CD4-positive, alpha-beta T cell treated with Interferon alpha-2 for 1 hour (primary cell): ENCODE measurements at places on chromosomes 7 and 10.

- no peak for DNase-seq
Observed at GRCh38 chr10:3761904-3762303, 23.1 kb downstream of the KLF6 start.

- DNase-seq: no peak
Observed at GRCh38 chr7:138235207-138235606, 158.9 kb downstream of the AKR1D1 start.

GRCh38 chr7:47720141-47720906 lies 138.4 kb upstream of the TNS3 start:
- DNase-seq: no peak

GRCh38 chr7:139909379-139910050 lies 80.5 kb downstream of the TBXAS1 start:
- DNase-seq: no peak

DNA sequence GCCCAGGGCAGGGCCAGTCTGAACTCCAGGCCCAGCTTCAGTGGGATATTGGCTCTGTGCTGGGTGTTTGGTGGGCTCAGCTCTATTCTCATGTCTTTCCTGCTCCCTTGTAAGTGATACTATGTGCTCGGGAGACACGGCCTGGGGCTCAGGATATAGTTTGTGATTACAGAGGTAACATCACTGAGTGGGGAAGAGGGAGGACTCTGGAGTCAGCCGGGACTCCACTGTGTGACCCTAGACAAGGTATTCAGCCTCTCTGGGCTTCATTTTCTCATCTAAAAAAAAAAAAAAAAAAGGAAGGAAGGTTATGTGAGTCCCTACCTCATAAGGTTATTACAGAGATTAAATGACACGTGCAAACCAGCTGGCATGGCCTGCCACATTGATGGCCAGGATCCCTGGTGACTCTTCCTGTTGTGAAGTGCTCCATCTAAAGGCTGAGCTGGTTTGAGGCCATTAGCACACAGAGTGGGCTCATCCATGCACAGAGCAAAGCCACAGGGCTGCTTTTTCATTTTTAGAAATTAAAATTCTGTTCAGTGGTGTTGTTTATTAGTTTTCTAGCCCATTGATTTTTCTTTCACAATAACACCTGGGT lies 15.7 kb downstream of the SLC13A4 start:
- no peak for DNase-seq

DNA sequence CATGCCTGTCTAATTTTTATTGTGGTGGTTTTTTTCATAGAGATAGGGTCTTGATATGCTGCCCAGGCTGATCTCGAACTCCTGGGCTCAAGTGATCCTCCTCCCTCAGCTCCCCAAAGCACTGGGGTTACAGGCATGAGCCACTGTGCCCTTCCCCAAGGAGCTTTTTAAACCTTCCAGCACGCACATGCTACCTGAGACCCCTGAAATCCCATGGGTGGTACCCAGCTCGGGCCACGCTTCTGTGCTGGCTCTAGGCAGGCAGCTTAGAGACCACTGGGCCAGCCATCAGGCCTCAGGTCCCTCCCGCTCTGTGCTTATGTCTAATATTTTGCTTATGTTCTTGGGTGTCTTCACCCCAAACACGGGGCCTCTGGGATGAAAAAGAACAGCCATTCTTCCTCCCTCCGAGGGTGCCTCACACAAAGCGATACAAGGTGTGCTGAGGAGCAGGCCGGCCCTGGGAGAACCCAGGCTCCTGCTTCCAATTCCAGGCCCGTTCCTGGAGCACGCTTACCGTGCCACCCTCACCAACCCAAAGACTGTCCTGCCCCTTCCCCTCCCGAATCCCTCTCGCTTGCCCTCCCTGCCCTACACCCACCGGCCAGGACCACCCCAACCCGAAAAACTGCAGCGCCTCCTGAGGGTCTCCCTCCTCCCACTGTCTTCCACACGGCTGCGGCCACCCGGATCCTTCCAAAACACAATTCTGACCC lies 10.9 kb downstream of the SPOCK2 start:
- DNase-seq: no peak
